Kidney tubule cell (primary cell): ENCODE measurements at places on chromosomes 13 and 19.

- no peak for DNase-seq
Measured at GRCh38 chr13:42348576-42348975, 76.6 kb downstream of the AKAP11 start.

DNA sequence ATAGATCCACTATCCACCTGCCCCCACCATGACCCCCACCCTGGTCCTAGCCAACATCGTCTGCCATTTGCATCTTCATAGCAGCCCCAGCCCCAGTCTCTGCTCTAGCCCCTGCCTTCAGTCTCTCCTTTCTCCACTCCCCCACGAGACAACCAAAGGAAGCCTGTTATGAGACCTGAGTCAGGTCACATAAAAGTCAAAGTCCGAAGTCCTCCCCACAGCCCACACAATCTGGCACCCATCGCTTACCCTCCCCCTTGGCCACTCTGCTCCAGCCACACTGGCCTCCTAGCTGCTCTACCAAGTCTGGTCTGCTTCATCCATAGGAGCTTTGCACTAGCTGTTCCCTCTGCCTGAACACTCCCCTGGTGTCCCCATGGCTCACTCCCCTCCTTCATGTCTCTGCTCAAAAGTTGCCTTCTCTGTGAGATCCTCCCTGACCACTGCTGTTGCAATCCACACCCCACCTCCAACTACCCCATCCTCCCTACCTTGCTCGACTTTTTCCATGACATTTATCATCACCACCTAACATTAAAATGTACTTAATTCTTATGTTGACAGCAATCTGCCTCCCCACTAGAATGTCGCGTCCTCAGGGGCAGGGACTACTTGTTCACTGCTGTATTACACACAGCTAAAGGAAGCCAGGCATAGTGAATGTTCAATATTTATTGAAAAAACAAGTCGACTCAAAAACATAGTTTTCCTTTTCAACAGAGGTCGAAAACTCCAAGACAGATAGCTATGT, 1.2 kb upstream of the PLEKHG2 start:
- peak; percentile 42 for DNase-seq

DNA sequence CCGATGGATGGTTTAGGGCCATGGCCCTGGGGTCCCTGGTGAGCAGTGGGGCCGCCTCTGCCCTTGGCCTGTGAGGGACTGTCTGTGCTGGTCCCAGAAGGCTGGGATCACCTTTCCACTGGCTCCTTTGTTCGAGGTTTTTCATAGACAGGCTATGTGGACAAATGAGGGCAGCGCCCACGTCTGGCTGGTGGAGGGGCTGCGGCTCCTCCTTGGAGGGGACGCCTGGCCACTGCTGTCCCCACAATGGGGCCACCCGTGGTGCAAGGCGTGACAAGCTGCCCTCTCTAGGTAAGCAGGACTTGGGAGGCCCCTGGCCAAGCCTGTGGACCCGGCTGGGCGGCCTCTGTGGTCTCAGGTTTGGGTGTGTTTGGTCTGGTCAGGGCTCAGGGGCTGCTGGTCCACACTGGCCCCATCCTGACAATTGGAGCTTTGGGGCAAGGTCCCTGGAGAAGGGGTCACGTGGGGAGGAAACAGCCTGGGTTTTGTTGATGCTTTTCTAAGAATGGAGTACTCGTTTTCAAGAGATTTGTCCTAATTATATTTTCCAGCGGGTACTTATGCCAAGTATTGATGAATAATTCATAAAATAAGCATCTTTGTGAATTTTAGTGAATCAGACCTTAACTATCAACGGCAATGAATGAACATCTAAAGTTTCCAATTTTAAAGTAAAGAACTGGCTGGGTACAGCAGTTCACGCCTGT, 33.3 kb downstream of the MCF2L start:
- peak; percentile 22 for DNase-seq

DNA sequence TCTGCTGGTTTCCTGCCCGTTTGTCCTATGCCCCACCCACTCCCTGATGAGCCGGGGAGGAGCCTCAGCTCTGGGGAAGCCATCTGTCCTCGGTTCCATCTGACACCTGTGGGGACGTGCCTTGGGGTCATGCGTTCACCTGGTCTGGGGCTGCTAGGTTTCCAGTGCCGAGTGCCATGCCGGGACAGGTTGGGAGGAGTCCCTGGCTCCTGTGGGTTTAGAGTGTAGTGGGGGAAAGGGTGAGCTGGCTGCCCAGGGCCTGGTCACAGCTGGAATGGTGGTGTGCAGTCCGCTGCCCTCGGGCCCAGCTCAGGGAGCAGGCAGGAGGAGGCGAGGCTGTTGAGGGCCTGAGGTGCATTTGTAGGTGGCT, 2.5 kb downstream of the KDM4B start:
- DNase-seq, result peak; percentile 49

GRCh38 chr19:27676877-27677276, 1536.1 kb downstream of the UQCRFS1 start:
- no peak for DNase-seq

GRCh38 chr13:73000027-73000674, 58.7 kb upstream of the KLF5 start:
- DNase-seq, result peak; percentile 53

DNA sequence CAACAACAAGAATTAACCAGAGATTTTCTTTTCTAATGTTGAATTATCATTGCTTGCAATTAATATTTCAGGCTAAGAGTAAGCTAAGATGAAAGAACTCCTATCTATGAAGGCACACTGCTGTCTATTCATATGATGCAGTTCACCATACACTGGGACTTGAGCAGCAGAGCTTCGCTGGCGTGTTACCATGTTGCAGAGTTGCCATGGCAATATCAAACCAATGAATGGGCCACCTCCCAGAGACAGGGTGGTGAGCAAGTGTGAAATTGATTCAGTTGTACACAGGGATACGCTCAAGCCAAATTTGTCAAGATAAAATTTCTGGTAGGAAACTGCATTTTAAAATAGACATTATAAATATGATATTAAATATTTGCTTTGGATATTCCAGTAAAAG, 69.3 kb upstream of the MYO16 start:
- no peak for DNase-seq

- DNase-seq, result no peak
Measured at GRCh38 chr13:78129359-78129758, 210.7 kb upstream of the EDNRB start.

- DNase-seq, result no peak
Measured at GRCh38 chr13:25422153-25422552, 50.4 kb downstream of the ATP8A2 start.

GRCh38 chr19:7965921-7966665, 22.6 kb upstream of the TIMM44 start:
- no peak for DNase-seq

- no peak for DNase-seq
Measured at GRCh38 chr19:11268783-11269267, 6.5 kb upstream of the DOCK6 start.

DNA sequence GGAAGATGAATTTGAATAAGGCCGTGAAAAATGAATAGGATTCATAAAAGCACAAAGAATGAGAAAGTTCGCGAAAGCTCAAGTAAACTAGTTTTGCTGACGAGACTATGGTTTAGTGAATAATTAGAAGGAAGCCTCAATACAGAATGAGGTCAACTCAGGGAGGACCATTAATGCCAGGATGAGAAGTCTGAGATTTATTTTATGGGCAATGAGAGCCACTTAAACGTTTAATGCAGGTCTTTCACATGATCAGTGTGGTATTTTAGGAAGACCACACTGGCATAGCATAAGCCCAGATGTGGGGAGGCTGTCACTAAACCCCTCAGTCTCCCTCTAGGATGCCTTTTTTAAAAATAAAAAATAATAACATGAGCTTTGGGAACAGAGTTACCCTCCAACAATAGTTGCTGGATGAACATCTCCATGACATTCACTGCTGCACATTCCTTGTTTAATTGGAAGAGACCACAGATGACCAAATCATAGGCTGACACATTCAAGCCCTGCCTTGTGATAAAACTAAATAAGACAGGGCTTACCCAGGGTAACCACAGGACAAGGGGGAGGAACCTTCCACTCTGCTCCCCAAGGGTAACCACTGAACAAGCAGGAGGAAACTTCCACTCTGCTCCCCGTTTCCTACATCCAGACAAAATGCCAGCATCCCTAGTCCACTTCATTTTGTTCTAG, 43.6 kb upstream of the LSM14A start:
- peak; percentile 8 for DNase-seq
